Dorsolateral prefrontal cortex (tissue), 122 donors: ENCODE measurements at places on chromosomes 1 and 21. TPM values are rescaled to one million over a fixed set of nuclear protein-coding genes. Genes with fewer than 3 reads are reported as not detected.

DNA sequence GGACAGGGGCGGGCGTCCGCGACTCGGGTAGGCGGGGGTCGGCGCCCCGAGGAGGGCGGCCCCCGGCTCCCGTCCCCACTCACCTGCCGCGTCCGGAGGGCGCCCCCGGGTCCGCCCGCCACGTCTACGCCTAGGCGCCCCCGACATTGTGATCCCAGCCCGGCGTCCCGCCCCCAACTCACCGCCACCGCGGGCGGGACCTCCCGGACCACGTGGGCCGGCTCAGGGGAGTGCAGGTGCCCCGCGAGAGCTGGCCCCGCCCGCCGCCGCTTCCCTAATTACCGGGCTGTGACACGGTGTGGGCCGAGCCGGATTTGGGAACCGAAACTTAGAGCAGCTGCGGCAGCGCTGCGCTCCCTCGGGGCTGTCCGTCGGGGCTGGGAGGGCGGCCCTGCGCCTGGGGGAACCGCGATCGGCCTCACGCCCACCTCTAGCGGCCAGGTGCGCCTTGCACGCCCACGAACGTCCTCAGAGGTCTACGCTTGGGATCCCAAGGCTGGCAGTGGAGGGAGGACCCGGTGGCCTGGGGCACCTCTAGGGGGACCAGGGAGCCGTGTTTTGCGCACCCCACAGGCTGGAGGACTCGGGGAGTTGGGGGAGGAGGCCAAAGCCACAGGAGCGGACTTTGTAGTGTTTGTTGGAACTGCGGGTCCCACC lies 521 bp upstream of the NADK start:
- DNase-seq, result no peak

GRCh38 chr1:91440847-91441246 lies 36.2 kb upstream of the HFM1 start:
- no peak for DNase-seq

DNA sequence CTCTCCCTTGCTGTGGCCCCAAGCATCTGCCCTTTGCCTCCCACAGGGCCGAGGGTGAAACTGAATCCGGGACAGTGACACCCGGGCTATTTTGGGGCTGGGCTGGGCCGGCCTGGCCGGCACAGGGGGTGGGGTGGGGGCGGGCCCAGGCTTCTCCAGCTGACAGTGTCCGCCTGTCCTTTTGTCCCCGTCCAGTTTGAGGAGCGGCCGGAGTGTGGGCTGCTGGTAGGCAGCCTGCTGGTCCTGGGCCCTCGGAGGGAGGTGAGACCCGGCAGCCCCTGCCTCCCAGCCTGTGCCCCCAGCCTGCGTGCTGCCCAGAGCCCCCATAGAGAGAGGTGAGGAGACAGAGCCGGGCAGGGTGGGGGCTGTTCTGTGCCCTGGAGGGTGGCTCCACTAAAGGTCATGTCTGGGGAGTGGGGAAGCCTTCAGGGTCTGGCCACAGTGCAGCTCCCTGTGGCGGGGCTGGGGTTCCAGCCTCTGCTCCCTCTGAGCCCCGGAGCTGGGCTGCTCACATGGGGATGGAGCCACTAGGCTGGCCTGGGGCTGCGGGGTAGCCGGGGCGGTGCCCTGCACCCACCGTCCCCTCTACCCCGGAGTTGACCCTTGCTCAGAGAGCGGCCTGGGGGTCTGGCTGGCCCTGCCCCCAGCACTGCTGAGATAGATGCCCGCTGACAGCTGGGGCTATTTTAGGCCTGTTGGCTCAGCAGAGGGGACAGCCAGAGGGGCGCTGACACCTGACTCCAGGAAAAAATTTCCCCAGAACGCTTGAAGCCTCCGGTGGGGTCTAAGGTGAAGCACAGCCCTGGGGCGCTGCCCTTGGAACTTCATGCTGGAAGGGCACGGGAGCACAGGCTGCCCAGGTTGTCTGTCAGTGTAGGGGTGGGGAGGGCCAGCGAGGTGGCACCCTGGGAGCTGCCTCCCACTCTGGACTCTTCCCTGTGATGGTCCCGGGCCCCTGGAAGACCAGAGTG lies at the start of gene OBSCN:
TSS of gene OBSCN (plus strand) at position 194 of the 971 bp plus-strand sequence. CDS start 3,740 bp downstream, outside the sequence.
- no peak for DNase-seq

S100A9 gene
- total RNA-seq, result 49.1 TPM

DNA sequence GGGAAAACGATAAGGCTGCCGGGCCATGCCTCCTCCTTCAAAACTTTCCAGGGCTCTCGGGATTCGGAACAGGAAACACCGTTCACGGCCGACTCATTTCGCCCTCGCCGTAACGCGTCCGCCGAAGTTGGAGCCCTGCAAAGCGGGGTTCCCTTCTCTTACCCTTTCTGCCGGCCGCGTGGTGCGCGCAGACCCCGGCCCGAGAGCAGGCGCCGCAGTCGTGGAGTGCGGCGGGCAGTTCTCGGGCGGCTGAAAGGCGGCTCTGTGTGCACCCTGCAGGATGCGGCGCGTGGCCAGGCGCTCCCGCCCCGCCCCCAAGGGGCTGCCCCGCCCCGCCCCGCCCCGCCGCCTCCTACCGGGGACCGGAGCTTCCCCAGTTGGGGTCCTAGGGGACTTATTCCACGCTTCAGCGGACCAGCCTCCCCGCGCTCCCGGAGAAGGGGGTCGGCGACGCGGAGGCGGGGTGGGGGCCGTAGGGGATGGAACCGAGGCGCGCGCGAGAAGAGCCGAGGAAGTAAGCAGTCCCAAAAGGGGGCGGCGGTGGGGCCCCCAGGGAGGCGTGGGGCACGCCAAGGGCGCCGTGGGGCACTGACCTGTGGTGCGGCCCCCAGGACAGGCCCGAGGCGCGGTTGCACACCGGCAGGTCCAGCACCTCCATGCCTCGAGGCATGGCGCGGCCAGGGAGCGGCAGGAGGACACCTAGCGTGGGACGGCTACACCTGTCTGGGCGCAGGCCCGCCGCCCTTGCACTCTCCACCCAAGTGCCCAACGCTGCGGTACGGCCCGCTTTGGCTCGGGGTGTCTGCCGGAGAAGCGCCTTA lies at the start of gene MCOLN2:
TSS of gene MCOLN2 (minus strand) at position 268 of the 821 bp plus-strand sequence. CDS start at position 27, 241 bp downstream.
- no peak for DNase-seq

GPR25 gene
- not detected for total RNA-seq

DNA sequence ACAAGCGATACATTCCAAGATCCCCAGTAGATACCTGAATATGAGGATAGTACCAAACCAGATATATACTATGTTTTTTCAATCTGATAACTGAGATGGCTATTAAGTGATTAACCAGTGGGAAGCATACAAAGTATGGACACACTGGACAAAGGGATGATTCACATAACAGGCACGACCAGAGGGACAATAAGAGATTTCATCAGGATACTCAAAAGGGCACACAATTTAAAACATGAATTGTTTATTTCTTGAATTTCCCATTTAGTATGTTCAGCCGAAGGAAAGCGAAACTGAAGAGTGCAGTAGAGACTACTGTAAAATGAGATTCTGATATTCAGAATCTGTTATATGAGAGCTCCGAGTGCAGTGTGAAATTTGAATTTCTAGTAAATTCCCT lies 10.6 kb downstream of the ZZZ3 start:
- DNase-seq, result no peak

KIAA1614 gene
- total RNA-seq, result 13.1 TPM

- no peak for DNase-seq
Observed at GRCh38 chr21:14567331-14568279, 21.5 kb upstream of the SAMSN1 start.

DNA sequence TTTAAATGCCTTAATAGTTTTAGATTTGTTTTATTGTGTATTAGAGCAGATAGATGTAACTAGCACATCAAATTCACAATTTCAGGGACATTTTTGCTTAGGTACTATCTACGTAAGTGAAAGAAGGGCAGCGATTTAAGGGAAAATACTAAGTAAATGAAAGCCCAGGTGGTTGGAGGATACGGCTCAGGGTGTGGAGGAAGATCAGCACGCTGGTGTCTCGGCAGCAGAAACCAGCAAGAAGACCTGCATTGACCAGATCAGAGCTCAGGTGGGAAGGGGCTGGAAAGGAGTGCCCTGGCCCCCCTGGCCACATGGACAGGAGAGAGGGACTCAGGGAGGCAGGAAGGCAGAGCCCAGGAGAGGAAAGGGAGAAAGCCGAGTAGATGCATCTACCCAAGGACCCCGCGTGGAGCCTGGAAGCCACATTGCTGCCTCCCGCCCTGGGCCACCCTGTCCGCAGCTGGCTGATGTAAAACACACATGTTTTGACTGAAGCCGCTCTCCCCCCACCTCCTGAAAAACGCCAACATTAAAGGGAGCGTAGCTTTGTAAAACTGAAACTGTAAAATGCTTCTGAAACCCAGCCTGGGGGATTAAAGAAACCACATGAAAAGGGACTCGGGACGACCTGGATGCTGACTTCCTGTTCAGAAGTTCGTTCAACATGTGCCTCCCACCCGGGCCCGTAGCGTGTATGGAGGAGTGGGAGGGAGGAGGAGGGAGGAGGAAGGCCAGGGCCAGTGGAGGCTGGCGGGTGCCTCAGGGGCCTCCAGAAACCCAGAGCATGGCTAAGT lies 72.6 kb upstream of the TARDBP start:
- no peak for DNase-seq

TENT5C gene
- total RNA-seq, result 0.62 TPM

DNA sequence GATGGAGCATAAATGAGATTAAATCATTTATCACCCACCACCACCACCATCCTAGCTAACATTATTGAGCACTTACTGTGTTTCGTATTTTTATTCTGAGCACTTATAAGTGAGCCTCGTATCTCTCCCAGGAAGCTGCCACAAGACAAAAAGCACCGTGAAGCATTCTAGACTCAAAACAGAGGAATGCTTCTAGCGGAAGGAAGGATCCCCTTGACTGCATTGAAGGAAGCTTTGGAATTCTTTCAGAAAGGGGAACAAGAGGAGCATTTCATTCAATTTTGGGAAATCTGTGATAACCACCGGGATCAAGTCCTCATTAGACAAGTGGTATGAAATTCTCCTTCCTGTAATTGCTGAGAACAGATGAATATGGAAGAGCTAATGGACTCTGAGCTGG lies 66.3 kb downstream of the PTPN14 start:
- DNase-seq, result no peak

PAX7 gene
- 1.7 TPM for total RNA-seq

DNA sequence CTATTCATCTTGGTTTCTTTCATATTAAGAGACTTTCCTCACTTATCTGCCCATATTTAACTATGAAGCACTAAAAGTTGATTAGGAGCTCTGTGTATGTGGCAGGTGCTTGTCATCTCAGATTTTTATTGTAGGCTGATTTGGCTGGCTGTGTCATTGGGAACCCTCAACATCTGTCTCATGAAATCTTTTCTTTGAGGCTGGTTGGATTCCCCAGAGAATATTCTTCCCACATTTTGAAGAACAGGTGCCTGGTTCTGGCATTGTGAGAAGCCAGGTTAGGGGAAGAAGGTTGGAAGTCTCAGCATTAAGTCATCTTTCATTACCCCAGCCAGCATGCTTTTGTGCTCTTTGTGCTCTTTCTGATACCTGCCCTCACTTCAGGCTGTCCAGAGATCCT lies 37.1 kb downstream of the EEIG2 start:
- no peak for DNase-seq

GRCh38 chr1:214432245-214432644 lies 119.2 kb downstream of the PTPN14 start:
- no peak for DNase-seq

DNA sequence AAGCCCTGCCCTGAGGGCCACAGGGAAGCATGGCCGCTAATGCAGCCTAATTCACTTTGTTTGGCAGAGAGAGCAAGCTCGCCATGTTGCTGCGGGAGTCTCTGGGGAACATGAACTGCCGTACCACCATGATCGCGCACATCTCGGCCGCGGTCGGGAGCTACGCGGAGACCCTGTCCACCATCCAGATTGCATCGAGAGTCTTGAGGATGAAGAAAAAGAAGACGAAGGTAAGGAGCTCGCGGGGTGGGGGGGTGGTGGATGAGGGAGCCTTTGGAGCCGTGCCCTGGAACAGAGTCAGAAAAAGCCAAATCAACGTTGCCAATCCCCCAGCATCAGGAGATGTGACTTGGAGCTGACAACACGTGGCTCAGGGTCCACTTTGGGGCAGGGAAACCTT lies 529.4 kb downstream of the KIF26B start:
- no peak for DNase-seq
